ENCODE measurements at places on chromosomes 2 and 18.

GRCh38 chr2:121245120-121245820, 39.7 kb downstream of the TFCP2L1 start:
- DNase-seq: no peak

DNA sequence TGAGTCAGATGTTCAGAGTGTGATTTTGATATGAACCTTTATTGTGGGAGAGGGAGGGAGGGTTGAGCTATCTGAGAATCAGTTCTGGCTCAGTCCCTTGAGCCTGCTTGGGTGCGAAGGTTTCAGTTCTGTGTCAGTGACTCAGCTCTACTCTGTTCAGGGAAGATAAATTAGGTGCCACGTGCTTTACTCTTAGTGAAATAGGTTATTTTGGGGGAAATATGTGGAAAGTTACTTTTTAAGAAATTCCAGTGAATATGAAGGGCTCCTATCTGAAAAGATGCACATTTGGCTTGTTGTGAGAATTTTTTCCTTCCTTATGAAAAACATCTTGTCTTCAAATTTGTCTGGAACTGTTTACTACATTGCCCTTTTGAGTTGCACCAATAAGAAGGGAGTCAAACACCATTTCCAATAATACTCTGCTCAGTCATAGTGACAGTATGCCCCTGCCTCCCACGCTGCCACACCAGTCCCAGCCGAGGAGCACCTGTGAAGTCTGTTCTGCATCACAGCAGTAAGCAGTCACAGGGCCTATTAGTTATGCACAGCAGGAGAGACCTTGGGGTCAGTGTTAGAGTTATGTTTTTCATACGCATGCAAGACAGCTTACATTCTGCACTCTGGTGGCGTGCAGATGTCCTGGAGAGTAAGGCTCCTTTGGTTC, 32.8 kb upstream of the DNAH7 start:
- DNase-seq: no peak

- DNase-seq: no peak
Measured at GRCh38 chr18:7568426-7568825, 1.3 kb downstream of the PTPRM start.

DNA sequence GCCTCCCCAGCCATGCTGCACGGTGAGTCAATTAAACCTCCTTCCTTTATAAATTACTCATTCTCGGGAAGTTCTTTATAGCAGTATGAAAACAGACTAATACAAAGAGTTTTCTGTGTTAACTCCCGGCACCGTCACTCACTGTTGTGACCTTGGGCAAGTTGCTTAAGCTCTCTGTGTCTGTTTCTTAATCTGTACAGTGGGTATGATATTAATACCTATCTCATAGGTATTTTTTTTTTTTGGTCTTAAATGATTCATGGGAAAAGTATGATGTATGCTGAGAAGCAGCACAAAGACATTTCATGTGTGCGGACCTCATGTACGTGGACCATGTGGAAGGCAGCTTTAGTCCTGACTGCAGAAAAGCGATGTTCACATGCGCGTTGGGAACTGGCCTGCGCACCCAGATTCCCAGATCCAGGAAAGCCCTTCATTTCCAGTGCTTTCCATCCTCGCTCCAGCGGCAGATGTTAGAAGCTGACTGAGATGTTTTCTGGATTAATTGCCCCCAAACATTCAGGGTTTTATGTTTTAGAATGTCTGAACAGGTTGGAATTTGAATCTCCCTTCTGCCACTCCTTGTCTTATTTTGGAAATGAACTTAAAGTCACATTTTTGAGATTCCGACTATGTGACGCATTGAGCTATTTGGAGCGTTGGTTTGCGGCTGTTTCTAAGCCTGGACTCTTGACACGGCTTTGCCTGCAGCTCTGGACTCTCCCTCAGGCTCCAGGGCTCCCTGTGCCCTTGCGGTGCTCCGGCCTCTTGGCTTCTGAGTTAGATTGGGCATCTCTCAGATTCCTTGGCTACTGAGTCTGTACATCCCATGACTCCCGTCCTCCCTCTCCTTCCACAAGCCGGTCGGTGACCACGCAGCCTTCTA, 61.4 kb downstream of the SLC4A3 start:
- DNase-seq: no peak

- DNase-seq: no peak
Measured at GRCh38 chr2:195513119-195513518, 143.9 kb upstream of the SLC39A10 start.

GRCh38 chr2:8264981-8265380, 416.9 kb upstream of the ID2 start:
- no peak for DNase-seq

- peak; percentile 54 for DNase-seq
Measured at GRCh38 chr2:179861027-179861415, 391 bp downstream of the ZNF385B start.

- no peak for DNase-seq
Measured at GRCh38 chr2:217206907-217207698, 347.2 kb upstream of the TNP1 start.

GRCh38 chr2:54047091-54047490, 68.3 kb upstream of the ACYP2 start:
- no peak for DNase-seq

DNA sequence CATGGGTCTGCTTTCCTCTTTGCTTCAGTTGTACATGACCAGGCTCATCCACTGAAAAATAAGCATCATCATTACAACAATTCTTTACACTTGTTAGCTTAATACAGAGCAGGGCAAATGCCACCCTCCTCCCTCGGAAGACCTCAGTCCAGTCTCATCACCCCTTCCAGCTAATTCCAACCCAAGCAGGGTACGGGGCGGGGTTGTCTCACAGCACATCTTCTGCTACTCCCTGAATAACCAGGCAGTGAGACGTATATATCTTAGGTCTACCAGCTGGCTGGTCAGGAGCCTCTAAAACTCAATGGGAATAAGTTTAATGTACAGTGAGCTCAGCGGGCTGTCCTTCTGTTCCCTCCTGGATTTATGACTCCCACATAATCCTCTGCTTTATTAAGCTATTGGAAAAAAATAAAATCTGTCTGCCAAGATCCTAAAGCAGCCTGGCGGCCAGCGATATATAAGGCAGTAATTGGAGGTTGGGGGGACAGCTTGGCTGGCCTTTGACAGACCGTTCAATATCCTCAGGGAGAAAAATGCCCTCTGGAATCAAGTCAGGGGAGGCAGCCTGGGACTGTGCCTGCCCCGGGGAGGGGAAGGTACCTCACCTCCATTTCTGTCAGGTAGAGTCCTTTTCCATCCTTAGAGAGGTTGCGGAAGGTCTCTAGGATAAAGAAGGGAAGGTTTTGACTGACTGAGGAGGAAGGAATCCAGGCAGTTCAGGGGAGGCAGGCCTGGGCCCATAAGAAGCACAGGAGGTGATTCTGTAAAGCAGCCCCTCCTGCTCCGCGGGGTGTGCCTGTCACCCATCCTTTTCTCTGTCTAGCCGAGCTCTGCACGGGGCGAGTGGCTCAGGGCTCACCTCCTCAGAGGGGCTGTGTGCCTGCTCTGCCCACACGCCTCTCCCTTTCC, 76.3 kb downstream of the CAPN13 start:
- DNase-seq: no peak

GRCh38 chr2:219820767-219821166, 193.3 kb downstream of the SLC4A3 start:
- DNase-seq: no peak

- DNase-seq: no peak
Measured at GRCh38 chr2:120318626-120319025, 27.3 kb upstream of the INHBB start.

DNA sequence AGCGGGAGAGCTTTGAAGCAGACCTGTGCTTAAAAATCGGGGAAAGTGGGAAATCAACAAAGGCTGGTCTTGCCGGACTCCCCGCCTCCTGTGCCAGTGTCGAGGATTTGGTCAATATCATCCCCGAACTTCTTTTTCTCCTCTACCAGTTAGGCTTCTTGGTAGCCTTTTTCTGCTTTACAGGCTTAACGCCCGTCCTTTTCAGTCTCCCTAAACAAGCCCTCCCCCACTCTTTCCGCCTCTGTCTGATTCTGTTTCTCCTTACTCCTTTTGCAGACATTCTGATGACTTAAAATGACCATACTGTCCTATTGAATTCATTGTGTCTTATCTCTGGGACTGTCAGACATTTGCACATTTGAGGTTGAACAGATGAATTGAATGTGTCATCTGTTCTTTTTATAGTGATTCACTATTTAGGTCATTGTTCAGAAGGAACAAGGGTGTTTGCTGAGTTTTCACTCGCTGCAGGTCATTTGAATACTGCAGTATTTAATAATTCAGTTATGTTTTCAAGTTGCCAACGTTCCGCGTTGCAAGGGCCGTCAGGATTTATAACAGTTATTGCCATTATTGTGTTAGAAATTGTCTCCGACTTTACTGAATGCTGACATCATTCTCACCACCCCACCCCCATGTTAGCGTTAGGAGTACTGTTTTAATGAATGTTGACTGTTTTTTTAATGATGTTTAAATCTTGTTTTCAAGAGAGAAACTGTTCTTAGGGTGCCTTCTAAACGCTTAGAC, 1.1 kb downstream of the ITGAV start:
- DNase-seq: peak; percentile 43

GRCh38 chr18:49055754-49056172, 105.0 kb upstream of the SMAD7 start:
- DNase-seq: no peak

GRCh38 chr18:58544616-58545337, 84.1 kb downstream of the ALPK2 start:
- no peak for DNase-seq

DNA sequence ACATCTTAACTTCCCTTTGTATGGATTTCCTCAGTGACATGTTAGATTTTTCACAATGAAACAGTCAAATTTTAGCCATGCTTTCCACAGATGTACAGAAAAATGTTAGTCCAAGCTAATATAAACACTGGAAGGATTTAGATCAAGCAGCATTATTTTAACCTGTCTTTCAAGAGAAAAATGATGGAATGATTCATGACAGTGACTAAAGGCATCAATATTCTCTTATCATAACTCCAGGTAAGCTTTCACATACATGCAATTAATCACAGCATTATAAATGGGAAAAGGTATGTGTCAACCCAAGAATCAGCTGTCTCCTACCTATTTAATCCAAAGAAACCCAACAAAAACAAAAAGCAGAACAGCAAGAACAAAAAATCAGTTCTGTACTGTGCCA, 92.7 kb downstream of the NCKAP5 start:
- no peak for DNase-seq

- DNase-seq: no peak
Measured at GRCh38 chr2:21044694-21045371, 960 bp upstream of the APOB start.

- no peak for DNase-seq
Measured at GRCh38 chr2:20609995-20610357, 40.9 kb downstream of the HS1BP3 start.

DNA sequence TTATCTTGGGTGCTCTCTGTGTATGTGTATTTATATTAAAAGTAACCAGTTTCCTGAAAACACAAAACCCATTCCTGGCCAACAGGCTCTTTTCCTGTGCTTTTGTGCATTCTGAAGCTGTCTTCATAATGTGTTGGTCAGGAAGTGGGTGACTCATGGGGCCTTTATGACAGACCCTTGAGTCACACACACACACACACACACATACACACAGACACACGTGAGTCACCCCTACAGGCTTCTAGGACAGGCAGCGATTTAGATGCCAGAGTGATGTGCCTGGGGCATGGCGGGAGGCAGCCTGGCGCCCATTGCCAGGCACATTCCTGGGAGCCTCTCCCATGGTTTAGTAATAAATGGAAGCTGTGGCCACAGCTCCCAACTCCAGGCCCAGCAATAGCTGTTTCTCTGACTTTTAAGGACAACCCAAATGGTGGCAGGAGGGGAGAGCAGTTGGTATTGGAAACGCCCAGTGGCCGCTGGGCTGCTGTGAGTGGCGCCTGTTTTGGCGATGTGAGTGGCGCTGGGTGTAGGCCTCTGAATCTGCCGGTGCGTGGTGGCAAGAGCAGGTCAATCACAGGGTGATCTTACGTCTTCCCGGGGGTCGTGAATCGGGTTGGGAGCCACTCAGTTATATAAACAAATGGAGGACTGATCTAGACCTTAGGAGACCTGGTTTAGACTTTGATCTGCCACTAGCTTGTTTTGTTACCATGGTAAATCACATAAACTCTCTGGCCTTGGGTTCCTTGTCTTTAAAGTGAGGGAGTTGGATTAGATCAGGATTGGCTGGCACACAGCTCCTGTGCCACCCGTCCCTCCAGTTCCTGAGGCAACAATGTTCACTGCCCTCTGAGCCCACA, 150.7 kb upstream of the DLX2 start:
- DNase-seq: no peak

DNA sequence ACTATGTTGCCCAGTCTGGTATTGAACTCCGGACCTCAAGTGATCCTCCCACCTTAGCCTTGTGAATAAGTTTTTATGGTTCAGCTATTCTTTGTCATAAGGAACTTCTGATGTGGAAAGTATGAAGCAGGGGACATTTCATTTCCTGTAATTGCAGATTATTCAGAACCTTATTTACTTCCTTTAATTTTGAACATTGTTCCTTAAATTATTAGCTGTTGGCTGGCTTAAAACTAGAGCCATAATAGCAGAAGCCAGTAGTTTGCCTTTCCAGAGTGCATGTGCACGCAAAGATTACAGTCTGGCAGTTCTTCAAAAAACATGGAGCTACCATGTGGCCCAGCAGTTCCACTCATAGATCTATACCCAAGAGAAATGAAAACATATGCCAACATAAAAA, 53.1 kb downstream of the PMS1 start:
- no peak for DNase-seq

- no peak for DNase-seq
Measured at GRCh38 chr2:131148426-131148825, 43.3 kb downstream of the PLEKHB2 start.

- no peak for DNase-seq
Measured at GRCh38 chr2:127852388-127852787, 5.6 kb downstream of the POLR2D start.

GRCh38 chr2:45585267-45585861, 25.7 kb downstream of the SRBD1 start:
- DNase-seq: no peak

DNA sequence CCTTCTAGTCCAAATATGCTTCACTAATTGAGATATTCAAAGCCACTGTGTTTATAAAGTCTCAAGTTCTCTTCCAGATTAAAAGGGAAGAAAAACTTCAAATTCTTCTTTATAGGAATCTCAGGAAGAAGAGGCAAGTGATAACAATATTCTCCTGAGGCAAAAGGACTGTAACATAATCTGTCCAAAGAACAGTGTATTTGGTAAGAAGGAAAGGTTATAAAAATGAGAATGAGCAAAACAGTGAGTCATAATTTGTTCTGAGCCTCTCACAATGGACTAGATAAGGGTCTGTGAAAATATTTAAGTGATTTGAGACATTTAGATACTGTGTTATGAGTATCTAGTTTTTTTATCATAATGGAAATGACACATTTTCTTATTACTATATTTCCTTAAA, 44.3 kb downstream of the SNRPD1 start:
- DNase-seq: no peak

- DNase-seq: no peak
Measured at GRCh38 chr2:141035846-141036420, 1094.9 kb downstream of the LRP1B start.

DNA sequence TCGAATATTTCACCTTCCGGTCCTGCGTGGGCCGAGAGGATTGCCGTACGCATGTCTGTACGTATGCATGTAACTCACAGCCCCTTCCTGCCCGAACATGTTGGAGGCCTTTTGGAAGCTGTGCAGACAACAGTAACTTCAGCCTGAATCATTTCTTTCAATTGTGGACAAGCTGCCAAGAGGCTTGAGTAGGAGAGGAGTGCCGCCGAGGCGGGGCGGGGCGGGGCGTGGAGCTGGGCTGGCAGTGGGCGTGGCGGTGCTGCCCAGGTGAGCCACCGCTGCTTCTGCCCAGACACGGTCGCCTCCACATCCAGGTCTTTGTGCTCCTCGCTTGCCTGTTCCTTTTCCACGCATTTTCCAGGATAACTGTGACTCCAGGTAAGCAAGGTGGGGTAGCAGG, at the start of gene SERPINB5:
TSS of gene SERPINB5 (plus strand) at position 291 of the 400 bp plus-strand sequence. CDS start 7,471 bp downstream, outside the sequence.
- peak; percentile 74 for DNase-seq

- no peak for DNase-seq
Measured at GRCh38 chr2:39445934-39446333, 8.8 kb upstream of the MAP4K3 start.

Data from NCI-H345 (cell line).